Stimulated activated CD4-positive, alpha-beta T cell treated with anti-CD3 and anti-CD28 coated beads, TNF-alpha, amount 100 ng/mL, for 24 hours (primary cell): ENCODE measurements at places on chromosomes 16 and 17.

- no peak for DNase-seq
Observed at GRCh38 chr17:28986714-28987655, 18.8 kb downstream of the SEZ6 start.

GRCh38 chr16:58121132-58121531 lies 8.0 kb downstream of the CFAP20 start:
- DNase-seq = no peak

GRCh38 chr16:53482123-53482522 lies 20.9 kb downstream of the AKTIP start:
- no peak for DNase-seq

GRCh38 chr17:56945938-56946505 lies 14.8 kb downstream of the COIL start:
- no peak for DNase-seq

- no peak for DNase-seq
Observed at GRCh38 chr16:83878838-83879237, 20.1 kb upstream of the MLYCD start.
